Neuronal stem cell (in vitro differentiated cells): ENCODE measurements at places on chromosomes 5 and 9.

GRCh38 chr9:450561-450960 lies 235.9 kb downstream of the DOCK8 start:
- no peak overlapping the region for H3K27ac ChIP-seq
- H3K27me3 ChIP-seq = no peaks in the 10 kb centered on the region
- no peak for DNase-seq
- no peaks in the 10 kb centered on the region for H3K4me1 ChIP-seq

GRCh38 chr9:7656636-7657035 lies 142.9 kb downstream of the DMAC1 start:
- H3K4me3 ChIP-seq = no peak overlapping the region
- no peak overlapping the region for H3K27ac ChIP-seq
- no peak for DNase-seq
- H3K4me1 ChIP-seq = no peaks in the 10 kb centered on the region
- no peaks in the 10 kb centered on the region for H3K27me3 ChIP-seq
- no peaks in the 10 kb centered on the region for H3K36me3 ChIP-seq

- no peaks in the 10 kb centered on the region for H3K27me3 ChIP-seq
- H3K4me1 ChIP-seq = no peaks in the 10 kb centered on the region
Observed at GRCh38 chr9:87498046-87498810, 561 bp downstream of the DAPK1 start.

GRCh38 chr5:83844449-83845068 lies 123.9 kb upstream of the HAPLN1 start:
- no peak overlapping the region for H3K4me3 ChIP-seq
- no peaks in the 10 kb centered on the region for H3K36me3 ChIP-seq
- H3K27ac ChIP-seq = no peak overlapping the region
- no peaks in the 10 kb centered on the region for H3K27me3 ChIP-seq
